ENCODE measurements at places on chromosomes 2 and 18.

- DNase-seq = no peak
Observed at GRCh38 chr2:172230332-172230888, 127.7 kb upstream of the DLX2 start.

GRCh38 chr2:208280234-208280633, 14.2 kb downstream of the PIKFYVE start:
- DNase-seq = no peak

GRCh38 chr2:28366496-28367282, 26.0 kb upstream of the FOSL2 start:
- DNase-seq = no peak

- no peak for DNase-seq
Observed at GRCh38 chr2:170191166-170191866, 13.4 kb downstream of the MYO3B start.

DNA sequence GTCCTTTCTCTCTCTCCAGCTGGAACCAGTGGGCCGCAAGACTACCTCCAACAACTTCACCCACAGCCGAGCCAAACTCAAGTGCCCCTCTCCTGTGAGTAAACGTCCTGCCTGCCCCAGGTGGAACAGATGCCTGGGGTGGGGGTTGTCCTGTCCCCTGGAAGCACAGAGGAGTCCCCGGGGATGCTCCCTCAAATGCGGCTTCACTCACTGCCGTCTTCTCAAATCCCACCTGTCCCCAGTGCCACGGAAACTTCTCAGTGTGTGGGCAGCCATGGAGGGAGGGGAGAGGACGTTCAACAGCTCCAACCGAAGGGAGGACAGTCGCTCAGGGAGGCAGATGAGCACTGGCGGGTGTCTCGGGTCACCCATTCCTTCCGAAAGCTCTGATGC, 110.7 kb upstream of the PPP1CB start:
- DNase-seq = no peak

DNA sequence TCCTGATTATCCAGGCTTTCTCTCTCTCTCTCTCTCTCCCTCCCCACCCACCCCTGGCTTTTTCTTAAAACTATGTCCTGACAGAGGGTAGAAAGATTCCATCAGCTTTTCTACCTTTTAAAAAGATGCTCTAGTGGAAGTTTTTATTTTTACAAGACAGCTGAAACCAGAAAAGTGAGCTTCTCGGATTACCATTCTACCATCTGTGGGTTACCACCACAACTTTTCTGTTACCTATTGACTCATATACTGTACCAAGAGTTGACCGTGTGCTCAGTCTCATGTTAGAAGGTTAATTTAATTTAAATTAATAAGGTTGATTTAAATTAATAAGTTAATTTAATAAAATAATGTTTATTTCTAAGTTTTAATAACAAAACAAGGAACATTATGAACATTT, 137.6 kb downstream of the UPP2 start:
- DNase-seq = no peak

DNA sequence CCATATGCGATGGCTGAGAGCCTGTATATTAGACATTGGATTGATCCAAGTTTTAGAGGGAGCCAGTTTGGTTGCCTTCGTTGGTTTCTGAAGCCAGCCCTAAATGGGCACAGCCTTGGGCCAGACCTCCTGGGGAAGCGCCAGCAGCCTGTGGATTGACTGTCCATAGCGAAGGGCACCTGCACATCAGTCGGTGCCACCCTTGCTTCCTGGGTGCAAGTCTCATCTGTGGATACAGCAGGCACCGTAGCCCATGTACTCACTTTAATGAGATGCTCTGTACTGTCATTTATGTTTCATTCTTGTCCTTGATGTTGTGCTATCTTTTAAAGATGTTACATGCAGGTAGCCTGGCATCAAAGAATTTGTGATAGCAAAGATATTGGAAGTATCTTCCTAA, 536.4 kb upstream of the NRP2 start:
- DNase-seq = no peak

DNA sequence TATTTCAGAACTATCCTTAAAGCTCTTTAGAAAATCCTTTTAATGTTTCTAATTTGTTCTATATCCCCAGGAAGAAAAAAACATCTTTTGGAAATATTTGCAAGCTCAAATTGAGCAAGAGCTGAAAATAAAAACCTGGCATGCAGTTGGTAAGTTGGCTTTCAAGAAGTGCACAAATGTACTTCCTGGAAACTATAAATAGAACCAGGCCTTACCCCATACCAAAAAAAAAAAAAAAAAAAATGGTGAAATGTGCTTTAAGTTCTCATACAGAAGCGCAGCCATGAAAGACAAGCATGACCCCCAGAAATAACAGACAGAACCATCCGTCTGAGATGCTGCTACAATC, 178.5 kb downstream of the HDAC4 start:
- no peak for DNase-seq

DNA sequence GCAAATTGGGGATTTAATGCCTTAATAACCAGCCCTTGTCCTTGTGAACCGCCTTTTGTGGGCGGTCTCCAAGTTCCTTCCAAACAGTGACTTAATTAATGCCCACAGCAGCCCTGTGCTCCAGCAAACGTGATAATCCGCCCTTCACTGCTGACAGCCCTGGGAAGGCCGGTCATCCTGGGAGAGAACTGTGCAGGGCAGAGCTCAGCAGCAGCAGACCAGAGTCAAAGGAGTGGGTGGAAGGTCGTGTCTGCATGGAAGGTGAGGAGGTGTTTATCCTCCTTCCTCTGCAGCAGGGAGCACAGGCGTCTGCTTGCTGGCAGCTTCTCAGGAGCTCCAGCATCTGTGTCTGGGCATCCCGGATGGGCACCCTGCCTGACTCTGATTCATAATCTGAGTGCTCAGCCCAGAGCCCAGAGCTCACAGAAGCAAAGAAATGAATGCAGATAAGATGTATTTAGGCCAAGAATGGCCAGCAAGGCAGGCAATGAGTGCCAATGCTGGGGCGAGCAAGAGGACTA, 270.0 kb upstream of the PXDN start:
- no peak for DNase-seq

DNA sequence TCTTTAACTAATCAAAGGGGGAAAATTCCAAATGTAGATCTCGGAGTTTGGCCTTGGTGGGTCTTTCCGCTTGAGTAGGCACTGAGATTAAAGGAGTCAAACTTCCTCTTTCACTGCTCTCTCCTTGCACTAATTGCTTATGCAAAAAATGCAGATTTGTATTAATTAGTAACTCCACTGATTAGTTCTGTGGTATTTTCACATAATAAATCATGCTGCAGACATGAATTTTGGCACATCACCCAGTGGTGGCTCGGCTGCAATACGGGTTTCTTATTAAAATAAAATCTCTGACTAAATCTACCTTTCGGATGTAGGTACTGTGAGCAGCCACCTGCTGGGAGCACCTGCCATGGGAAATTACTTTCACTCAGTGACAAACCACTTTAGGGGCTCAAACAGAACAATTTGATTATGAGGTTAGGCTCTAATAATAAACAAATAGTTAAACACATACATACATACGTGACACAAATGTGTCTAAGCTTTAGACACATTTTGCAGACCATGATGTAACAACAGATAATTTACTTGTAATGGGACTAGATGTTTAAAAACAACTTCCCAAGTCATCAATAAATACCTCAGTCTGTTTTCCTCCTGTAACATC, 6.4 kb upstream of the NEUROD1 start:
- DNase-seq = no peak

DNA sequence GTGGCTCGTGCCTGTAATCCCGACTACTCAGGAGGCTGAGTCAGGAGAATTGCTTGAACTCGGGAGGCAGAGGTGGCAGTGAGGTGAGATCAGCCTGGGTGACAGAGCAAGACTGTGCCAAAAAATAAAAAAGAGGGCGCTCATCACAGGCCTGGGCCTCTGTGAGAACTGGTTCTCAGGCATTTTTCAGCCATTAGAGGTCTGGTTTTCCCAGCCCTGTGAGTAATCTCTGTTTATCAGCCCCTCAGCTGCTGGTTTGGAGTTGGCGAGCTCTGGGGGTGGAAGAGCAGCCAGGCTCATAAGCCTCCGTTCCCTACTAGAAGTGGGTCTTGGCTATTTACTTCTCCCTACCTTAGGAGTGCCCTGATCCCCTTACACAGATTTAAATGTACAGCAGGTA, 53.1 kb downstream of the CHRNA1 start:
- no peak for DNase-seq

Data from stimulated activated CD8-positive, alpha-beta memory T cell treated with anti-CD3 and anti-CD28 coated beads, Interleukin-15, amount 100 ng/mL, for 24 hours (primary cell).